ENCODE measurements at places on chromosomes 13 and 19. TPM values are rescaled to one million over a fixed set of nuclear protein-coding genes. Genes with fewer than 3 reads are reported as not detected.
A peak's percentile ranks its signal among the peaks of the same experiment; 100 is the strongest.

DNA sequence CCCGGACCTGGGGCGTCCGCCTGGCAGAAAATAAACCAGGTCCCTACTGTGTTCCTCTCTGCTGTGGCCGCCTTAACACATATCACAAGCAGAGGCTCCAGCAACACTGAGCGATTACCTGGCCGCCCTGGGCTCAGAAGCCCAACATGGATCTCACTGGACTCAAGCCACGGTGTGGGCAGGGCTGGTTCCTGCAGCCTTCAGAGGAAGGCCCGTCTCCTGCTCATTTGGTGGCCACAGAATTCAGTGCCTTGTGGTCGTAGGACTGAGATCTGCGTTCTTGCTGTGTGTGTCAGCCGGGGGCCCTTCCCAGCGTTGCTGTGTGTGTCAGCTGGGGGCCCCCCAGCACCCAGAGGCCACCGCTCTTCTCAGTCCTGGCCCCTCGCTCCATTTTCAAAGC is 30.2 kb downstream of the C2CD4C start:
- DNase-seq, result no peak

GRCh38 chr19:28934631-28935030 is 278.3 kb downstream of the UQCRFS1 start:
- no peak for DNase-seq

DNA sequence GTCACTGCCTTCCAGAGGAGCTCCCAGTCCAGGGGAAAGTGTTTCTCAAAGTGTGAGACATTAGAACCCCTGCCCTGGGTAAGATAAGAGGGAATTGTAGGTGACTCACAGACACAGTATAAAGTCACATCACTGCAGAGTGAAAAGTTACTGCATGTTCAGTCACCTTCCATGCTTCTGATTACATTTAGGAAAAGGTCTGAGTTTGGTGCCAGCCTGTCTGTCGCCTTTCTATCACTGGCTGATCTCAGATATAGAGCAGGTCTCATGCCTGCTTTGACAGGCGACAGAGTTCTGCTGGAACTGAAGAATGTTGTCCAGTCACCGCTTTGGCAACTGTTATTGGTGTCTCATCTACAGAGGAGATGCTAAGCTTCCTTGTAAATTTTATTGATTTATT is 1078.6 kb downstream of the UQCRFS1 start:
- no peak for DNase-seq

DNA sequence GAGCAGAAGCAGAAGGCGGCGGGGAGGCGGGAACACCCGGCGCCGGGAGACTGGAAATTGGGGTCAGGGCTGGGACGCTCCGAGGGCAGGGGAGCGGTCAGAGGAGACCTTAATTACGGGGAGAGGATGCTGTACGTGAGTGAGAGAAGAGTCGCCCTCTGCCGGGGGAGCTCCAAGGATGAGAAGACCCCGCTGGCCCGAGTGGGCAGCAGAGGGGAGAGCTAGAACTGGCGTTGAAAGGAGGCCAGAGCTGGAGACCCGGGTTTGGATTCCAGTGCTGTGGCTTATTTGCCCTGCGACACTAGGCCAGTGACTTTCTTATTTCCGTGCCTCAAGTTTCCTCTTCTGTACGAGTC is 536 bp downstream of the FAM32A start:
- DNase-seq, result peak; percentile 60

TMPRSS9 gene
- 0.15 TPM for polyA plus RNA-seq

URAD gene
- polyA plus RNA-seq, result not detected

Measured in brain (organoid and tissue), 16 donors.